Fibroblast of skin of abdomen (primary cell): ENCODE measurements at places on chromosomes 16 and 17.

DNA sequence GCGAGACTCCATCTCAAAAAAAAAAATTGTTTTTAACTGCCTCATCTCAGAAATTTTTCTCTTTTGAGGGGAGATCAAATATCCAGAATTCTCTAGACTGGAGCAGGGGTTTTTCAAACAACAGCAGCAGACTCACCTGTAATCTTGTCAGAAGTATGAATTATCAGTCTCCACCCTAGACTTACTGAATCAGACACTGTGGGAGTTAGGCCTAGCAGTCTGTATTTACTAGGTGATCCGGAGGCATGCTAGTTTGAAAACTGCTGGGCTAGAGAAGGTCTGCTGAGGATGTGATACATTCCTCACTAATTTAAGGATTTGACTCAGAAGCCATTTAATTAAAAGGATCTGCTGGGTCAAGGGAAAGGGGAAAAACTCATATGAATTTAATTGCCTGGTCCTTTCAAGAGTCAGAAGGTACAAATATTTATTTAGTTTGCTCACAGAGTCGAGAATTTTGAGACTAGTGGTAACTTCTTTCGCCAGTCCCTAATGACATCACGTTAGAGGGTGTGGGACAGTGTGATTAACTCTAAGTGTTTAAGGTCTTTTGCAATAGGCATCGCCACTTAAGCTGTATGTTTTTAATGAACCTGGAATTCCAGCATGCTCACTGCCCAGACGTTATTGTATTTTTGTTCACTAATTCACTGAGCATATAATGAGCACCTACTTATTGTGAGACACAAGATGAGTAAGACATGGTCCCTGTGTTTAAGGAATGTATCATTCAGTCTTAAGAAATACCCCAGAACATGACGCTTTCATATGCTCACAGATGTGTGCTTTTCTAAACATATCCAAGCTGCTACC lies 14.2 kb downstream of the ATP6V0A1 start:
- peak; percentile 89 for DNase-seq

DNA sequence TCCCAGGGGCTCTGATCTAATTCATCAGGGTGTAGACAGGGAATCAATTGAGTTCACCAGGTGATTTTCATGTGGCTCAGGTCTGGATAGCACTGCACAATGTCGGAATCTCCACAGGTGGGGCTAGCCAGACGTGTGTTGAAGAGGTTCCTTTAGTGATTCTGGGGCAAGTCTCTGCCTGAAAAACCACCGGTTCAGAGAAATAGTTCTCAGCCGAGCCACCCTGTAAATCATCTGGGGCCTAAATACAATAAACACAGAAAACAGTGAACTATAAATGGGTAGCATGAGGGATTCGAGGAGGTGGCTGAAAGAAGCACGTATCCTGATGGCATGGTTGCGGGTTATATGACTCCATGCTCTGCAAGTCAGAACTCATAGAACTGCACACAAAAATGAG lies 21.3 kb downstream of the ASPA start:
- no peak for DNase-seq

GRCh38 chr17:75135946-75136345 lies 4.4 kb upstream of the NT5C start:
- no peak for DNase-seq

- no peak for DNase-seq
These were observed 54.2 kb upstream of the PVALEF start for GRCh38 chr17:81111066-81111465.

- DNase-seq = no peak
These were observed 58.3 kb downstream of the CCT6B start for GRCh38 chr17:34902831-34903547.
